ENCODE measurements at places on chromosomes 7 and 10.

DNA sequence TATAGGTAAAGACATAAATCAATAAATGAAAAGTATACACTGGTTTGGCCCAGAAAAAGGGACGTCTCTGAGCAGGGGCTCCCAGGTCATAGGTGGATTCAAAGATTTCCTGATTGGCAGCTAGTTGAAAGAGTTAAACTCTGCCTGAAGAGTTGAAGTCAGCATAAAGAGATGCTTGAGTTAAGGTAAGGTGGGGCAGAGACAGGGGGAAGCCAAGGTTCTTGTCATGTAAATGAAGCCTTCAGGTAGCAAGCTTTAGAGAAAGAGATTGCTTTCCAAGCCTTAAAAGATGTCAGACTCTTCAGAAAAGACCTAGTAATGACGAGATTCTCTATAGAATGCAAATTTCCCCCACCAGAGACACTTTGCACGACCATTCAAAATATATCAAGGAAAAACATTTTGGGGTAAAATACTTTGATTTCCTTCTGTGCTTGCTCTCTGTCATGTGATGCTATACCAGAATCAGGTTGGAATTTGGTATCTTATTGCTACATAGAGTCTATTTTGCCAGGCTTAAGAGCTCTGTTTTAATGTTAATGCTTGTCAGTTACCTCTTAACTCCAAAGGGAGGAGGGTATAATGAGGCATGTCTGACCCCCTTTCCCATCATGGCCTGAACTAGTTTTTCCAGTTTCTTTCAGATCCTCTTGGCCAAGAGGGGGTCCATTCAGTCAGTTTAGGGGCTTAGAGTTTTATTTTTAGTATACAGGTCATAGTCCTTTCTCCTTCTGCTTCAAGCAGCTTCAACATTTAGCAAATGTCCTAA, 429.6 kb downstream of the ADRA2A start:
- no peak for DNase-seq

DNA sequence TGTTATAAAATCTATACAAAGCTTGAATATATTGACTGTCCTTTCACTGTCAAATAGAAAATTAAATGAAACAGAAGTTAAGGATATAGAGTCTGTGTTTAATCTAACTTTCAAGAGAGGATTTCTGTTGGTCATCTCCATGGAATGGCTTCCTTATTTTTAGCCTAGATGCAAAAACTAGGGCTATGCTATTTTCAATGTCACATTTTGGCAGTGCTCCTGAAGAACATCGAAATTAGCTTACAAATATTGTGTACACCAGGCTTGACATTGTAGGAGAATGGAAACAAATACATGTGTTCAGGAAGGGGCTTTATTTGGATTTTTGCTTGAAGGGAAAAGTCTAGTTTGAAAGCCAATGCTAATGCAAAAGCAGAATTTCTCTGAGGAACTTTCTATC, 295.4 kb downstream of the CDK14 start:
- DNase-seq: no peak

DNA sequence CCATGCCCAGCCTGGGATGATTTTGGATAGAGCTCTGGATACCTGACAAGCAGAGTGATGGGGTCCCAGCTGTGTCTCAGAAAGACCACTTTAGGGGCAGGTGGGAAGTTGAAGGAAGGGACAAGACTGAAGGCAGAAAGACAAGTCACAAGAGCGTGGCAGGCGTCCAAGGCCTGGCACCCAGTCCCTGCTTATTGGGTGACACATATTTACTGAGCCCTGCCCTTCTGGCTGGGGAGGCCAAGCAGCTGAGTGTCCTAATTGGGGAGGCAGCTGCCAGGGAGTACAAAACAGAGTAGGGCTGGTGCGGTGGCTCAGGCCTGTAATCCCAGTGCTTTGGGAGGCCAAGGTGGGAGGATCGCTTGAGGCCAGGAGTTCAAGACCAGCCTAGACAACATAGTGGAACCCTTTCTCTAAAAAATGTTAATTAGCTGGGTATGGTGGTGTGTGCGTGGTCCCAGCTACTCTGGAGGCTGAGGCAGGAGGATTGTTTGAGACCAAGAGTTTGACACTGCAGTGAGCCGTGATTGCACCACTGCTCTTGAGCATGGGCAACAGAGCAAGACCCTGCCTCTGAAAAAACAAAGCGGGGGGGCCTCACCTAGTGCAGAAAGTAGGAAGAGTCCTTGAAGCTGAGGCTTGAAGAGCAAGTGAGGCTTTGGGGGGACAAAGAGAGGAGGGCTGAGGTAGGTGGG, 53.0 kb upstream of the GTF2I start:
- DNase-seq: no peak

GRCh38 chr7:223118-223800, 30.9 kb downstream of the FAM20C start:
- DNase-seq: no peak

DNA sequence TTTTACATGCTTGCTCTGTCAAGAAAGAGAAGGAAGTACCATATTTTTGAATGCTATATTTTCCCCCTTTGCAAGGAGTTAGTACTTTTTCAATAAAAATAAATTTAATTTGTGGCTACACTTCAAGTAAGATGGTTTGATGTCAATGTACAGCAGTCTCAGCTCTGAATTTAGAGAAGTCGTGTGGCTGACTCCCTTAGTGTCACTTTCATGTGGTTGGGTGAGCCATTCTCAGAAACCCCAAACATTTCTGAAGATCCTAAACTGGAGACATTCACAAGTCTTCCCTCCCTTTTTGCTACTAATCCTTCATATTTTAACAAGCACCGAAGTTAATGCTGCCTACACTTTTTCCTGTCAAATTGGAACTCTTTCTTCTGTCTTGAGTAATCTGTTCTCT, 244.4 kb downstream of the DYNC1I1 start:
- DNase-seq: no peak

- no peak for DNase-seq
Measured at GRCh38 chr7:55279080-55279845, 85.9 kb upstream of the LANCL2 start.

- peak; percentile 49 for DNase-seq
Measured at GRCh38 chr7:151756076-151756731, 120.7 kb downstream of the PRKAG2 start.

GRCh38 chr10:78327778-78328591, 294.3 kb downstream of the RPS24 start:
- no peak for DNase-seq

Measured in stimulated activated CD4-positive, alpha-beta T cell treated with anti-CD3 and anti-CD28 coated beads, Interleukin-12 subunit alpha, Interleukin-12 subunit beta, amount 100 ng/mL, for 4 hours (primary cell).